ENCODE measurements at places on chromosomes 1 and 21.

DNA sequence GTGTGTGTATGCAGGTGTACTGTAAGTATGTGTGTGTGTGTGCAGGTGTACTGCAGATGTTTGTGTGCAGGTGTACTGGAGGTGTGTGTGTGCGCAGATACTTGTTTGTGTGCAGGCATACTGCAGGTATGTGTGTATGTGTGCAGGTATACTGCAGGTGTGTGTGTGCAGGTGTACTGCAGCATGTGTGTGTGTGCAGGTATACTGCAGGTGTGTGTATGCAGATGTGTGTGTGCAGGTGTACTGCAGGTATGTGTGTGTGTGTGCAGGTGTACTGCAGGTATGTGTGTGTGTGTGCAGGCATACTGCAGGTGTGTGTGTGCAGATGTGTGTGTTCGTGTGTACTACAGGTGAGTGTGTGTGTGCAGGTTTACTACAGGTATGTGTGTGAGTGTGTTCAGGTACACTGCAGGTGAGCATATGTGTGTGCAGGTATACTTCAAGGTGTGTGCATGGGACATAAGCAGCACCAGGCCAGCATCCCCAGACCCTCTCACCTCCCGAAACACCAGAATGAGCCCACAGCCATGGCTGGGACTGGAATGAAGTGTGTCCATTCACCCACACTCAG is 97.5 kb downstream of the DMRTB1 start:
- no peak for DNase-seq

DNA sequence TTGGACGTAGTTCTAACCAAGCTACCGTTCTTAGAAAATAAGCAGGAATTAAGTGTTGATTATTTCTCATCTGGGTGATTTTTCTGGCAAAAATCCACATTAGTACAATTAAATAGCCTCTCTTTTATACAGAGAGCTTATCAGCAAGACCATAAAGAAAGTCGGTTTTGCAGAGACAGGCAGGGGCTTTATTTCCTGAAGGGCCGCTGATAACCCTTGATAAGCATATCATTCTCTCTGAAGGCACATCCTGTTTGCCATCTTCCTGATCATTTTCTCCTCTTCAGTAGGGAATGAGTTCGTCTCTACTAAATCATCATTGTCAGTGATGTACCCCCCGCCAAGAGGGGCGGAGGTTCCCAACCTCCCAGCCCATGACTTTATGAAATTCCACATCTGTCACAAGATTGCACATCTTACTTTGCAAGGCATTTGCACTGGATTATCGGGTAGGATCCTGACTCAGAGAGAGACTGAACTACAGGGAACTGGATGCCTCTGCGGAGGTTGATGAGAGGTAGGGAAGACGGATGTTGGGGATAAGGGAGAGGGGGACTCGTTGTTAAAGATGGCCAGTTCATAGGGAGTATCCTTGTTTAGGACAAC is 115.7 kb downstream of the KCNJ6 start:
- DNase-seq, result no peak

DNA sequence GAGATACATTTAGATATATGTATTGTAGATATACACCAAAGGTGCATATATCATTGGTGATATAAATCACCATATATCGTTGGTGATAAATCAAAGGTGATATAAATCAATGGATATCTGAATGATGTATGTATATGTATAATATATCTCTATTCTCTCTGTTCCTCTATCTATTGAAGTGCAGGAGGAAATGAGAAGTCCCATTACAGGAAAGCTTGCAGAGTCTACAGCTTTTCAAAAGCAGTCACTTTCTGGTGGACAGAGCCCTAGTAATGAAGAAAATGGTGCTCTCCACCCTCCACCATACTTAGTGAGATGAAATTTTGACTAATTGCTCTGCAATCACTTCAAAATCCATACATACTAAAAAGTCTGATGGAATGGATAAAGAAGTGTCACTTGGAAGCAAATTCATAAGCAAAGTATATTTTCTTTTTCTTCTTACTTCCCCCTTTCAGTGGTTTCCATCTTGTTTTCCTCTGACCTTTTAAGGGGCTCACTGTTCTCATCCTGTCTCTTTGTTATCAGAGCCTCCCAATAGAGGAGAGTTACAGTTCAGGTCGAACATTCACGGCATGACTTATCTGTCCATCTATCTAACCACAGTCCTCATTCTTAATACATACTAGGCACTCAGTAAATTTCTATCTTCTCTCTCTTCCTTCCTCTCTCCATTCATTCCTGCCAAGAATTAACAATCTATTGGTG is 227.2 kb downstream of the KCNJ6 start:
- no peak for DNase-seq

GRCh38 chr1:61486783-61487536 is 238.0 kb downstream of the TM2D1 start:
- DNase-seq, result no peak

- no peak for DNase-seq
Measured at GRCh38 chr1:162596514-162597170, 35.1 kb downstream of the UAP1 start.

- DNase-seq, result no peak
Measured at GRCh38 chr1:53145942-53146708, 3.7 kb upstream of the SLC1A7 start.

All from CD4-positive, alpha-beta T cell treated with Interleukin-21 for 1 hour (primary cell).